D341Med (cell line): ENCODE measurements at places on chromosomes 3 and 15.

DNA sequence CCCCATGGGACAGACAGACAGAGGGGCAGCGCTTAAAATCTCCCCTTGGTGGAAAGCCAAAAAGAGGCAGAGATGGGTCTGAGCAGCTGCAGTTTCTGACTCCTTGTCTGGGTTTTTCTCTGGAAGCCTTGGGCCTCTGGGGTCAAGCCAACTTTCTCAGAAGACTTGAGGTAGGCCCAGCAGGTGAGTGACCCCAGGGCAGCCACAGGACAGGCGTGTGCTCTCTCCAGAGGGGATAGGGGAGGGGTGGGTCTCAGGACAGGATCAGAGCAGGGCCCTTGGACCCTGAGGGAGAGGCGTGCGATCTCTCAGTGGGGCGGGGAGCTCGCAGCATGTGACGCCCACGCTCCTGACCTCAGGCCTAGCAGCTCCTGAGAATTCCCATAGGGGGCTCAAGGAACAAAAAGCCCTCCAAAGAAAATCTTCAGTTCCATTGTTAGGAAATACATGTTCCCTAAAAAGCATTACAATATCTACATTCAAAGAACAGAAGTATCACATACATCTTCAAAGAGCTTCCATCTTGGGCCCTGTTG, 34.6 kb upstream of the DUSP7 start:
- no peak for DNase-seq

DNA sequence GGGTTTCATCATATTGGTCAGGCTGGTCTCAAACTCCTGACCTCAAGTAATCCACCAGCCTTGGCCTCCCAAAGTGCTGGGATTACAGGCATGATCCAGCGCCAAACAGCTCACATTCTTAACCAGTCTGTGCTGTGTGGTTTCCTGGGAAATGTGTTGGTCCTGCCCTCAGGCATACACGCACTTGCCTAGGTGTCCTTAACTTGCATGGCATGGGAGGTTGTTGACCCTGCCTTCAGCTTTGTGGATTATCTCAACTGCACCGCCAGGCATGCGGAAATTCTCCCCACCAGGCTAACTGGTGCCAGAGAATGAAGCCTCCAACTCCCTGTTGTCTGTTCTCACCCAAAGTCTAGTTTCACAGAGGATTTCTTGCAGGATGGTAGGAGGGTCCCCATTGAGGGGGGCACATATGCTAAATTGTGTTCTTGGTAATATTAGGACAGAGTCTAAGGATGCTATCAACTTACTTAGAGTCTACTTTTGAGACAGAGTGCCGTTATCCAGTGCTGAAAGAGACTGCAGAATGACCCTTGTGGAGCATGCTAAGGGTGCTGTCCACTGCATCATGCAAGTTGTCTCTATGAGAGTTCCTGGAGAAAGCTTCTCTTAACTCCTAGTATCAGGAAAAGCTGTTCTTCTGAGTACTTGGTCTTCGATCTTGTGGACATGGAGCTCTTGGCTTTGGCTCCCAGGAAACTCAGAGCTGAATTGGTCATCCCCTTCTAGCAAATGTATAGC, 61.6 kb upstream of the EIF1B start:
- DNase-seq, result no peak

DNA sequence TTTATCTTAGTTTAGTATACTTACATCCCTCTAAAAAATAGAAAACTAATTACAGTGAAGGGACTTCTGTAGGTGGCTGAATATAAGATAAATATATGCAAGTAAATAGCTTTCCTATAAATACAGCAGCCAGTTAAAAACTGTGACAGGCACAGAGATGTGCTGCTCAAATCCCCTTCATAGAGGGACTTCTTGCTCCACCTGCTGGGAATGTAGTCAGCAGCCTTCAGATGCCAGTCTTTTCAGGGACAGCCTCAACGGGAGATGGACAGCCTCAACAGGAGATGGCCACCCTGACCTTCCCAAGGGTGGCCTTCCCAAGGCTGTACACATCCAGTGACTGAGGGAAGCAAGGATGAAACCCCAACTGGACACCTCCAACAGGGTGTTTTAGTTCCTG, 15.7 kb upstream of the PRR23E start:
- DNase-seq, result peak; percentile 12

GRCh38 chr15:67307889-67308597, 53.5 kb downstream of the IQCH start:
- DNase-seq, result no peak

DNA sequence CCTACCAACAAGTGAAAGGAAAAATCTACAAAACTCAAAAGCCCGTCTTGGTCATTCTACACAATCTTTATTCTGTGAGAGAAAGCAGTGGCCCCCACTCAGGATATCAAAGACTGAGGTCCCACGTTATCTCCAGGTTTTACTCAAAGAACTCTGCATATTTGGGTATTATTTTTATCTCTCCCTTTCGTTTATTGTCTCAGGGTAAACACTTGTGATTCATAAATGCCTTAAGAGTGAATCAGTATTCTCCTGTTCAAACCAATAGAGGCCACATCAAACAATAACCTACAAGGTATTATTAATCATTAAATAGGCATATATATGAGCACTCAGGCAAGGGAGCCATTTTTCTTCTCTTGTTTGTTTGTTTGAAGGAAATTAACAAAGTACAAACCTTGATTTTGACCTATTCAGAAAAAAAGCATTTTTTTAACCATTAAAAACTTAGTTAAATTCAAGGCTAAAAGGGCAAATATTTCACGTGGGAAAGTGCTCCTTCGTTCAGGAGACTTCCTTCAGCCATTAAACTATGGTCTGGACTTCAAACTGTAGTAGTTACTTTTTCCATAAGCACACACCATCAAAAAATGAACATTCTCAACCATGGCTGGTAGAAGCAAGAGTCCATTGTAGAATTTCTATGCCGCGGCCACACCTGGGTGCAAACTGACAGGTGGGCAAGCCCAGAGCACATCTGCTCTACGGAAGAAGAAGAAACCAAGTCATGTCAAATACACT, 13.9 kb upstream of the HES1 start:
- DNase-seq, result no peak

GRCh38 chr3:10317311-10317960, 3.5 kb downstream of the SEC13 start:
- no peak for DNase-seq

DNA sequence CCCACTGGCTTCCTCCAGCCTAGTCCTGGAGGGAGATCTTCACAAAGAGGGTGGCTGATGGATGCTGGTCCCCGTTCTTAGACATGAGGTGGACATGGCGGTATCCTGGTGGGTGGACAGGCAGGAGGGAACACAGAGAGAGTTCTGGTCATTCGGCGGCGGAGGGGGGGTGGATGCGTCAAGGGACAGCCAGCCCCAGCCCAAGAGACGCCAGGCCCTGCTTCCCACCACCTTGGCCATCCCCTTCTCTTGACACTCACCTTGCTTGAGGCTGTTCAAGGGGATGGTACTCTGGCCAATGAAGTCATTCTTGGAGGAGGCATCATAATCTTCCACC, 17.1 kb downstream of the VILL start:
- no peak for DNase-seq

DNA sequence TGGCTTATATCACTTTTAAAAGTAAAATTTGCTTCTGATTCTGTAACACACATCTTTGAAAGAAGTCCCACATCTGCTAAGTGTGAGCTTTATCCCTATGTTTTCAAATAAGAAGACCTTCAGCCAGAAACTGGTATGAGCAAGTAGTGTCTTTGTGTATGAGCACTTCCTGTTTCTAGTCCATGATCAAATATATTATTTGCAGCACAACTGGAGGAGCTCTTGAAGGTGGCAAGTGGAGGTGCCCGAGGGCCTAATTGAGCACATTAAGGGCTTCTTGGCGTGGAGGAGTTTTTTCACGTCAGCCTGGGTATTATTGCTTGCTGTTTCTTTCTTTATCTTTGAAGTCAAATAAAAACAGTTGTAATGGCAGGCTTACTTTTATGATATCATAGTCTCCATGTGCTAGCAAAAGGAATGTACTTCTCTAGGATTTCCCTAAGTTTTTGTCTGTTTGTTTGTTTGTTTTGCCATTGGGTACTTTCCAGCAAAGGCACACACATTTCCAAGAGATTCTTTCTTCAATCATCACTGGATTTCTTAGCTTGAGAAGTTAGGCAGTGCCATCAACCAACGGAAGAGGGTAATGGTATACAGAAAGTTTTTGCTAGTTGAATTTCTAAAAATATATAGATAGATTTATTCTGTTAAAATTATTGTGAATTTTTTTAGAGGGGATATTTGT, 68.1 kb downstream of the MEIS2 start:
- DNase-seq, result no peak

DNA sequence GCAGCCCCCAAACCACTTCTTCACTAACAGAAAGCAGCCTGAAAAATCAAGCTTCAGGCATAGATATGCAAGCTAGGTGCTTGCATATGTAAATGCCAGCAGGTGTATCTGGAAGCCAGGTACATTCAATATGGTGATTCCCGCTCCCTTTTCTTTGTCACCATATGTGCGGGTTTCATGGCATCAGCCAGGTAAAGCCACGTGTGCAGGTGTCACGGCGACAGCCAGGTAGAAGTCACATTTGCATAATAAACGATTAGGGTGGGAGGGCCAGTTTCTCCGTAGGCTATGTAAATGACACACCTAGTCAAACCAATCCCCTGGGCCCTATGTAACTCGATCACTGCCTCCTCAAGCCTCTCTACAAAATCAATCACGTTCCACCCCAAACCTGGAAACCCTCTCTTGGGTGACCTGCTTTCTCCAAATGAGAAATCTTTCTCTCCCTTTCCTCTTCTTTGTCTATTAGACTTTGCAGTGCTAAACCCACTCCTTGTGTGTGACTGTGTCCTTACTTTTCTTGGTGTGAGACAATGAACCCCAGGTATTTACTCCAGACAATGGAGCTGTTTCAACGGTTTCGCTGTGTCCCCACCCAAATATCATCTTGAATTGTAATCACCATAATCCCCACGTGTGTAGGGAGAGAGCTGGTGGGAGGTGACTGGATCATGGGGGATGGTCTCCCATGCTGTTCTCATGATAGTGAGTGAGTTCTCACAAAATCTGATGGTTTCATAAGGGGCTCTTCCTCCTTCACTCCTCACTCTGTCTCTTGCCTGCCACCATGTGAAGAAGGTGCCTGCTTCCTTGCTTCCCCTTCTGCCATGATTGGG, 44.6 kb downstream of the ONECUT1 start:
- no peak for DNase-seq
